ENCODE measurements at places on chromosomes 7 and 10.

DNA sequence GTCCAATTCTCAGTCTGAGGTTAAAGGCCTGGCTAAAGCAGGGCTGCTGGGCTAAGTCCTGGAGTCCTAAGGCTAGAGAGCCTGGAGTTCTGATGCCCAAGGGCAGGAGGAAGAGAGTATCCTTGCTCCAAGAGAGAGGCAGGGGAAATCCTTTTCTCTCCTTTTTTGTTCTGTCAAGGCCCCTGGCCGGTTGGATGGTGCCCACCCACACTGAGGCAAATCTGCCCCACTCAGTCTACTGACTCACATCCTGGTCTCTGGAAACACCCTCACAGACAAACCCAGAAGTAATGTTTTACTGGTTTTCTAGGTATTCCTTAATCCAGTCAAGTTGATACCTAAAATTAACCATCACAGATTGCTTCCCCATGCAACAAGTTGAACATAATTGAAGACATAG lies 23.0 kb downstream of the ZNF518A start:
- DNase-seq = no peak

GRCh38 chr7:55409482-55410225 lies 44.5 kb downstream of the LANCL2 start:
- DNase-seq = no peak

GRCh38 chr10:88467835-88468485 lies 115.2 kb downstream of the RNLS start:
- DNase-seq = no peak

- DNase-seq = no peak
Observed at GRCh38 chr10:6239213-6239991, 36.7 kb downstream of the PFKFB3 start.

GRCh38 chr7:138515001-138515528 lies 55.0 kb downstream of the TRIM24 start:
- no peak for DNase-seq

- no peak for DNase-seq
Observed at GRCh38 chr10:110142965-110143364, 64.4 kb upstream of the MXI1 start.

GRCh38 chr7:28469562-28469961 lies 57.2 kb downstream of the CREB5 start:
- DNase-seq = no peak
